ENCODE measurements at places on chromosomes 3 and 15.
A peak's percentile ranks its signal among the peaks of the same experiment; 100 is the strongest.

- DNase-seq: no peak
These were observed 60.5 kb downstream of the VGLL4 start for GRCh38 chr3:11583235-11583634.

DNA sequence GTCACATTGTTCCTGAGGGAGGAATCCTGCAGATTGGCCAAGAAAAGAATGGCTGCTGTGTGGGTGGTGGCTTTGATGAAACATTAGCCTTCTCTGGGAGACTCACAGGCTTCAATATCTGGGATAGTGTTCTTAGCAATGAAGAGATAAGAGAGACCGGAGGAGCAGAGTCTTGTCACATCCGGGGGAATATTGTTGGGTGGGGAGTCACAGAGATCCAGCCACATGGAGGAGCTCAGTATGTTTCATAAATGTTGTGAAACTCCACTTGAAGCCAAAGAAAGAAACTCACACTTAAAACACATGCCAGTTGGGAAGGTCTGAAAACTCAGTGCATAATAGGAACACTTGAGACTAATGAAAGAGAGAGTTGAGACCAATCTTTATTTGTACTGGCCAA, 6.1 kb downstream of the PTX3 start:
- no peak for DNase-seq

DNA sequence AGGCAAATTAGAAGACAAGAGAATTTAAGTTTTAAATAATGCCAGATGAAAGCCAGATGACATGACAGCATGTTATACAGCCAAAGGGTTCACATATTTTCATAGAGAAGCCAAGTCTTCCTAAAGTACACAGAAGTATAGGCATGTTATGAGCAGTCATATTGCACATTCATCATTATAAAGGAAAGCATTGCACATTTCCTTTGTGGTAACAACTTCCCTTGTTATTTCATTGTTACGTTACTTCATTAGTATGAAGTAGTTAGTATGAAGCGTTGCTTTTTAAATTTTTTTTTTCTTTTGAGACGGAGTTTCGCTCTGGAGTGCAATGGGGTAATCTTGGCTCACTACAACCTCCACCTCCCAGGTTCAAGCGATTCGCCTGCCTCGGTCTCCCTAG, 4.6 kb upstream of the ABCC5 start:
- DNase-seq: no peak

GRCh38 chr3:51940648-51941462, 849 bp downstream of the RRP9 start:
- DNase-seq: no peak

- DNase-seq: no peak
These were observed 15.6 kb upstream of the CD47 start for GRCh38 chr3:108106449-108106848.

GRCh38 chr3:99647081-99647480, 8.7 kb downstream of the COL8A1 start:
- DNase-seq: no peak

- DNase-seq: no peak
These were observed 36.9 kb downstream of the RBPMS2 start for GRCh38 chr15:64738226-64739095.

GRCh38 chr3:113287803-113288648, 76.7 kb downstream of the BOC start:
- DNase-seq: peak; percentile 70

DNA sequence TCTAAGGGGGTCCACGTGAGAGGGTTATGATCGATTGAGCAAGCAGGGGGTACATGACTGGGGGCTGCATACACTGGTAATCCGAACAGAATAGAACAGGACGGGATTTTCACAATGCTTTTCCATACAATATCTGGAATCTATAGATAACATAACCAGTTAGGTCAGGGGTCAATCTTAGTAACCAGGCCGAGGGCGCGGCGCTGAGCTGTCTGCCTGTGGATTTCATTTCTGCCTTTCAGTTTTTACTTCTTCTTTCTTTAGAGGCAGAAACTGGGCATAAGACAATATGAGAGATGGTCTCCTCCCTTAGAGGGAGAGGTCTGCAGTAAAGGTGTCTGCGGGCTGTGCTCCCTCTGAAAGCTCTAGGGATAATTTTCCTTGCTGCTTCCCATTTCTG, 261.3 kb downstream of the XXYLT1 start:
- DNase-seq: no peak

DNA sequence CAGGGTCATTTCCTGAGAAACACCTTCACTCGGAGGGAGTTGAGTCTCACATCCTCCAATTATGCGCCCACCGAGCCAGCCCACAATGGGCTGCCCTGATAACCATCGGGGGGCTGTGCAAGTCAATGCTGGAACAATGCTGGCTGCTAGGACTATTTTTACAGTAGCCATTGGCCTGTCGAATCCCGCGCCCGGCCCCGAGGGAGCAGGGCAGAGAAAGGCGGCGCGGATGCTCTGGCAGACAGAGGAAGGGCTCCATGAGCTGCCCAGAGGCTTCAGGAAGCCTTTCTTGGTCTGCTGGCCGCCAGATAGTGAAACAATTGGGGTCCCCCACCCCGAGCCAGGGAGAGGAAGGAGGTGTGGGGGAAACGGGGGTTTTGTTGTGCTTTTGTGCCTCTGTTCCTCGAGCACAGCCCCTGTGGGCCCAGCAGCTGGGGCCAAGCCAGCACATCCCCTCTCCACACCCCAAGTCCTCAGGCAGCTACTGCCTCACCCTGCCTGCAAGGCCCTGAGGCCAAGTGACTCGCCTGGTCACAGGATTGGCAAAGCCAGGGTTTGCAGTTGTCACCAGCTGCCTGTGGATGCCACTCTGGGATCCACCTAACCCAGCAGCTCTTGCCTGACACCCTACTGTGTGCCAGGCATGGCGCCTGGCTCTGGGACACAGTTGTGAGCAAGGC, 39.0 kb downstream of the SLC6A6 start:
- no peak for DNase-seq

DNA sequence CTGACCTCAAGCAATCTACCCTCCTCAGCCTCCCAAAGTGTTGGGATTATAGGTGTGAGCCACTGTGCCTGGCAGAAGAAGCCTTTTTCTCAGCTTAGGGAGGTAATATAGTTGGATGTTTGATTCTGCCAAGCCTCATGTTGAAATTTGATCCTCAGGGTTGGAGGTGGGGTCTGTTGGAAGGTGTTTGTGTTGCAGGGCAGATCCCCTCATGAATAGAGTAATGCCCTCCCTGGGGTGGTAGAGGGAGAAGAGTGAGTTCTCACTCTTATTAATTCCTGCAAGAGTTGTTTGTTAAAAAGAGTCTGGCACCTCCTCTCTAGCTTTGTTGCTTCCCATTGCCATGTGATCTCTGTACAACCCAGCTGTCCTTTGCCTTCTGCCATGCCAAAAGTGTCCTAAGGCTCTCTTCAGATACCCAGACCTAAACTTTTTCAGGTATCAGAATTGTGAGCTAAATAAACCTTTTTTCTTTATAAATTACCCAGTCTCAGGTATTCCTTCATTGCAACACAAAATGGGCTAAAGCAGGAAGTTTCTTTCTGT, 16.4 kb downstream of the NECTIN3 start:
- DNase-seq: no peak

- DNase-seq: no peak
These were observed 966.0 kb upstream of the SEMA6D start for GRCh38 chr15:46751303-46751702.

DNA sequence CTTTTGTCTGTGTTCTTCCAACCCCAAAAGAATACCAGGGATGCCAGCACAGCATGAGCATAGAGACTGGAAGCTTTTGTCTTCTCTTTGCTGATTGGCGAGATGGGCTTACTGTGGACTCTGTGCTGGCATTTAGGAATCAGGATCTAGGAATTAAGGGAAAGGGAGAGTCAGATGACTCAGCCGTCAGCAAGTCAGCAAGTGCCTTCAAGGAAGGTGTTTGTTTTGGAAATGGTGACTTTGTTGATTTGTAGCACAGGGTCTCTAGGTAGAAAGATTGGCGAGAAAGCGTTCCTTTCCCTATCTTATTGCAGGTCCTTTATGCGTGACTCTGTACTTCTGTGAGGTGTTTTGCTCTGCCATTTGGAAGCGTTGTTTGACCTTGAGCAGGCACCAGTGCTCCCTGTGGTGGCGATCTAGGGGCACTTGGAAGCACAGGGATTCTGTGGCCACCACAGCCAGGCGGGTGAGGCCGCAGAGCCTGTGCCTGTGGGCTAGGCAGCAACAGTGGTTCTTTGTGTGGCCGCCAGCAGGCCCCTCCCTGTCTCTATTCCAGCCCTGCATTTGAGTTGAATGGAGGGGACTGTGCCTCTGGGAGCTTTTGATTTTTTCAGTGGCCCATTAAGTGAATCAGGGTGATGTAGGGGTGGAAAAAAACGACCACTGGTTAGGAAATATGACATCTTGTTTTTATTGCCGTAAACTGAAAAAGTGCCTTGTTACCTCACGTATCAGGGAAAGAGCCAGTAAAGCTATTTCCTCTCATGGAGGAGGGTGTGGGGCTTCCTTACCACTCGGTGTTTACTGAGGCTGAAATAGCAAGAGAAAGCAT, 19.0 kb downstream of the FAN1 start:
- peak; percentile 52 for DNase-seq

- DNase-seq: no peak
These were observed 521.5 kb downstream of the GRM7 start for GRCh38 chr3:7382293-7383010.

- DNase-seq: no peak
These were observed 272.9 kb downstream of the TBC1D5 start for GRCh38 chr3:17469520-17469919.

- no peak for DNase-seq
These were observed 35.4 kb upstream of the LACTB start for GRCh38 chr15:63086271-63086670.

- no peak for DNase-seq
These were observed 12.9 kb downstream of the SLCO3A1 start for GRCh38 chr15:91866371-91866905.

DNA sequence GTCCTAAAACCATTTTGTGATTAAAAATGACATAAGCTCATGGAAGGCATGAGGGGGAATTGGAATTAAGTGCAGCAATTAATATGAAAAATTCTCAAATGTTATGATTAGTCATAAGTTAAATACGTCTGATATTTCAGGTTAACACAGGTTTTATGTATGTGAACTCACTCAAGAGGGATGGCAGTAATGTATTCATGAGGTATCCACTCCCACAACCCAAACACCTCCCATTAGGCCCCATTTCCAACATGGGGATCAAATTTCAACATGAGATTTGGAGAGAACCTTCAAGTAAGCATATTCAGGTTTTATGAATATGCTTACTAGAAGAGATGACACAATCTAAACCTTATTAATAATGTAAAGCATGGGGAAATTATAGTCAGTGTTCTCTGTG, 41.6 kb upstream of the IL20RB start:
- DNase-seq: no peak

GRCh38 chr3:155772801-155773200, 27.9 kb upstream of the PLCH1 start:
- no peak for DNase-seq

- DNase-seq: no peak
These were observed 15.0 kb upstream of the ZBED2 start for GRCh38 chr3:111610189-111610588.

GRCh38 chr3:100289339-100289738, 28.5 kb downstream of the TBC1D23 start:
- no peak for DNase-seq

- no peak for DNase-seq
These were observed 2.6 kb downstream of the MORF4L1 start for GRCh38 chr15:78875107-78875914.

GRCh38 chr3:17157713-17158112, 273.0 kb downstream of the PLCL2 start:
- DNase-seq: no peak

GRCh38 chr15:100788418-100789105, 91.1 kb upstream of the ALDH1A3 start:
- DNase-seq: no peak

DNA sequence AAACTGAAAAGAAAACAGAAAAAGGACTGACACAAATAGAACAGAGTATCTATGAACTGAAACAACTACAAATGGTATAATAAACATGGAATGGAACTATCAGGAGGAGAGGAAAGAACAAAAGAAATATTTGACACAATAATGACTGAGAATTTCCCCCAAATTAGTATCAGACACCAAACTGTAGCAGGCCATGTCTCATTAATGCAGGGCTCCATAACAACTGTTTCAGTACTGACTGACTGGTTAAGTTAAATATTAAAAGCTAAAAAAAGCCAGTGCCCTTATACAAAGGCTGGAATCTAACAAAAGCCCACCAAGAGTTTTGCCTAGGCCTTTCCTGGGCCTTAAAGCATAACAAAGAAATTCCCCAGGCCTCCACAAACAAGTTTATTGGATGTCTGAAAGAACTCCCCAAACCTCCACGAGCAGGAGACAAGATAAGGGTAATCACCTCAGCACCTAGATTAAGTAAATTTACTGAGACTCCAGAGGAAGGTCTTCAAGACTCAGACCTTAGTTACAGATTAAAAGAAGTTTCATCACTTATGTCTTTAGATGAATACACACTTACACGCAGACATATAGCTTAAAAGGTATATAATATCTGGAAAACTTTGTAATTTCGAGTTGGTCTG, 45.7 kb downstream of the KPNA1 start:
- DNase-seq: no peak

GRCh38 chr15:93250950-93251349, 161.9 kb upstream of the RGMA start:
- no peak for DNase-seq

DNA sequence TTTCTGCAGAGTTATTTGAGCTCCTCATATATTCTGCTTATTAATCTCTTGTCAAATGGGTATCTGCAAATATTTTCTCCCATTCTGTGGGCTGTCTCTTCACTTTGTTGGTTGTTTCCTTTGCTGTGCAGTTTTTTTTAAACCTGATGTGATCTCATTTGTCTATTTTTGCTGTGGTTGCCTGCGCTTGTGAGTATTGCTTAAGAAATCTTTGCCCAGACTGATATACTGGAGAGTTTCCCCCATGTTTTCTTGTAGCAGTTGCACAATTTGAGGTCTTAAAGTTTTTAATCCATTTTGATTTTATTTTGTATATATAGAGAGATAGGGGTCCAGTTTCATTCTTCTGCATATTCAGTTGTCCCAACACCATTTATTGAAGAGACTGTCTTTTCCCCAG, 102.3 kb downstream of the POLQ start:
- no peak for DNase-seq

DNA sequence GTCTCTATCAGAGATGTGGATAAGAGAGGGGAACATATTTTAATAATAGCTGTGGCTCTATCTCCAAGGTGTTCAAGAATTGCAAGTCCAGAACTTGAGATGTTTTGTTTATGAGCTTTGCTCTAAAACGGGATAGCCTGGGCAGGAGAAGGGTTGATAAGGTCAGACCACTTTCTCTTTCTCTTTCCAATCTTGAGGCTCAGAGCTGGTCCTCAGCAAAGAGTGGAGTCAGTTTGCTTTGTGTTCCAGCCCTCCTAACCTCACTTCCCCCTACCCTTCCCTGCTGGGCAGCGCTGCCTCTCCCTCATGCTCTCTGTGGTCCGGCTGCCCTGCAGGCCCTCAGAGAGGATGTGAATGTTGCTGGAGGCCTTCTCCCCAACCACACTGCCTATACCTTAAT, 13.8 kb downstream of the KLHL6 start:
- DNase-seq: no peak

GRCh38 chr3:34016925-34017587, 218.6 kb downstream of the PDCD6IP start:
- DNase-seq: no peak

- DNase-seq: no peak
These were observed 15.0 kb upstream of the BCHE start for GRCh38 chr3:165852191-165852590.

- no peak for DNase-seq
These were observed 47.0 kb upstream of the ACKR4 start for GRCh38 chr3:132549890-132550578.

Measured in frontal cortex (tissue), 4 donors.